Stimulated activated CD4-positive, alpha-beta T cell treated with anti-CD3 and anti-CD28 coated beads, Interleukin-2, amount 100 ng/mL, for 24 hours (primary cell): ENCODE measurements at places on chromosomes 5 and 9.

- no peak for DNase-seq
Measured at GRCh38 chr9:95316274-95316673, 1.2 kb downstream of the FANCC start.

GRCh38 chr5:122680623-122681350, 94.1 kb upstream of the SNX2 start:
- DNase-seq, result no peak

DNA sequence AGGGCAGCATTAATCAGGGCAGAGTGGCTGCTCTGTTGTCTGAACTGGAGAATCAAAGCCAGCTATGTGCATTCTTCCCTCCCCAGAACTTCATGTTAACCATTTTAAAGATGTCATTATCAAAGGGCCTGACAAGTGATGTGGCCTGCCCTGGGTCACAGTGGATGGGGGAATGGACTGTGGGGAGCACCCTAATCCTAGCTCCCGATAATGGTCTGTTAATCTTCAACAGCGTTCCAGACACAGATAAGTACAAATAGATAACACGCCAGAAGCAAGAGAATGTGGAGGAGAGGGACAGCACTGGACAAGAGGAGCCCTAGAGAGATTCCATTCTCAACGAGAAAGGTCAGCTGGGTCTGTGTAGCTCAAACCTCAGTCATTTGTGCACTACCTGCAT, 77.5 kb downstream of the DPYSL3 start:
- DNase-seq, result no peak

GRCh38 chr5:40396317-40396716, 283.4 kb upstream of the PTGER4 start:
- DNase-seq, result no peak

DNA sequence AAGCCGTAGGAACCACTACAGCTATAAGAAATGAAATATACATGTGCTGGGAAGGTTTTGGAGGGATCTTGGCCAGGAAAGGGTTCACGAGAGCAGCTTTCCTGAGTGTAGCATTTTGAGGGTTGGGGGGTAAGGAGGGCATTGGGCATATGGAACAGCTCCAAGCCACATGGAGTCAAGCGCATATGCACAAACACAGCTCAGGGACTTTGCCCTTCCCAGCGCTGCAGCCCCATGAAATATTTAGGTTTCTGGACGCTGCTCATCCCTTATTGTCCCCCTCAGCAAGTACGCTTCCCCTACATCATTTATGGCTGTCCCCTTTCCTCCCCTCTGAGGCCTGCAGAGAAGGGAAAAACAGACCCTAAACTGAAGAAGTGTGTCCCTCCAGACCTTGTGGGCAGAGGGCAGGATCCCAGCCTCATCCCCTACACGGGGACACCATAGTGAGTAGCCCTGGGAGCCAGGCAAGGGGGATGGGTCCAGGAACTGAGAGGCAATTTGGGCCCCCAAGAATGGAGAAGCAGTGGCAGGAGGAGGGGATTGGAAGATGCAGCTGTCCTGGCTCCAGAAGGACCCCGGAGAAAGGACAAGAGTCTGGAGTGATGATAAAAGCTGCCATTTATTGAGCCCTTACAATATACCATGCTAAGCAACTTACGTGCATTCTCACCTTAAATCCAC, 33.7 kb downstream of the PCDH1 start:
- DNase-seq, result no peak

- no peak for DNase-seq
Measured at GRCh38 chr9:113979343-113980127, 98.6 kb downstream of the AMBP start.

DNA sequence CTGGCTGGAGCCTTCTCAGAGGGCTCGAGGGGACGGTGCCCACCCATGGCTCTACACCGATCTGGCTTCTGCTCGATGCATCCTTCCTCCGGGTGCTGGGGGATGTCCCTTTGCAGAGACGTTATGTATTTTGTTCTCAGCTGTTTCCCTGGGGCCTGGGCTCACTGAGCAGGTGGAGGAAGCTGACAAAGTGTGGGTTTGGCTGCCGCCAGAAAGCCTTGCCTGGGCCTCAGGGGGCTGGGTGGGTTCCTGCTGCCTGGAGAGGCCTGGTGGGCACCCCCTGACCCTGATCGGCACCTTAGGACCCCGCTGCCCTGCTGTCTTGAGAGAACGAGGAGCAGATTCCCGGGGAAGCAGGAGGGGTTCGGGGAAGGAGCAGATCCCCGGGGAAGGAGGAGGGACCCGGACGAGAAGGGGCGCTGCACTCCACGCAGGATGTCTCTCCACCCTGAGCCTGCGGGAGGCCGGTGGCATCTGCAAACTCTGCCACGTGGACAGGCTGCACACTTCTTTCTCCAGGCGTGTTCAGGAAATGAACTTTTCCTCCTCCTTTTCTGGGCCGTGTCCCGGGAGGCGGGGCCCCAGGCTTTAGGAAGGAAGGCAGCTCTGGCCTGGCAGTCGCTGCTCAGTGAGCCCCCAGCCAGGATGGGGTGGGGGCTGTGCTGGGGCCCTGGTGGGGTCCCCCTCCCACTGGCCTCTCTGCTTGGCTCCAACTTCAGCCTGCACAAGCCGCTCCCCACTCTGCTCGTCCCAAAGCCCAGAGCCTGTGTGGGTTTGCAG, 148.9 kb downstream of the RXRA start:
- peak; percentile 26 for DNase-seq

DNA sequence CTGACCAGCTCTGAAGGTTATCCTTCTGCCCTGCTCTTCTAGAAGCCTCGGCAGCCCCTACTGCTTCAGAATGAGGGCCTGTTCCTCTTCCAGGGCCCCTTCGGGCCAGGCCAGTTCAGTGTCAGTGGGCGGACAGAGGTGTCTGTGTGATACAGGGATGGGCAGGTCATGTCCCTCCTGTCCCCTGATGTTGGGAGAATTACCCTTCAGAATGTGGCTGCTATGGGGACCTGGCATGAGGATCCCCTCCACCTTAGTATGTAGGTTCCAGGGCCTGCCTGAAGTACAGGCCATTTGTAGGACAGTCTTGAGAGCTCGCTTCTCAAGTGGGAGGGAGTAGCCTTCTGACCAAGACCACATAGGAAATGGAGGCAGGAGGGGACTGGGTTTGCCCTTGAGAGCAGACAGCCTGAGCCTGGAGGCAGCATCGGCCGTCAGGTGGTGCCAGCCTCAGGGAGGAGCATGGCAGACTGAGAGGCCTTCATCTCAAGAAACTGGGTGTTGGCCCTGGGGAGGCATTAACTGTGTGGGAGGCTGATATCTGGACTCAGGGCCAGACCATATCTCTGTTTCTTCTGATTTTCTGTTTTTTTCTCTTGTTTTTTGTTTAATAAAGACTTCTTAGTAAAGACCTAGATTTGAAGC, 32.0 kb downstream of the ANGPTL2 start:
- no peak for DNase-seq
